ENCODE measurements at places on chromosomes 4 and X. TPM values are rescaled to one million over a fixed set of nuclear protein-coding genes. Genes with fewer than 3 reads are reported as not detected.

Gene GLRA2
- 0.38 TPM for total RNA-seq

Gene ETDA
- total RNA-seq = not detected

Gene MAGEA12
- not detected for total RNA-seq

Gene SLITRK4
- 0.71 TPM for total RNA-seq

Gene DDX53
- total RNA-seq = not detected

Gene ARL9
- 1.1 TPM for total RNA-seq

DNA sequence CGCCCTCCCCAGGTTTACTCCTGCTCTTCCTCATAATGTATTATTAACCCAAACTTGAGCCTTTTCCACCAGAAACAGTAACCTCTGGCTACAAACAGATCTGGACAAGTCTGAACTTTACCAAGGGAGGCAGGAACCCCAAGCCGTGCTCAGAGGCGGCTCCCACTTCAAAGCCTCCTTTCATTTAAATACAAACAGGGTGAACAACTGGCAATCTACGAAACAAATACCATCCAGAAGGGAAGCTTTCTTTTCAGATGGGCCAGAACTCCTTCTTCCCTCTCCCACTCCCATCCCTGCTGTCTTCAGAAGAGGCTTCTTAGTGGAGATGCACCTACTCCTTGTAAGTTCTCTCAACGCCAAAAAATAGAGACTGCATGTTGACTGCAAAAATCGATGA is 2.1 kb upstream of the GPC4 start:
- no peak overlapping the region for H3K27ac ChIP-seq
- no peaks in the 10 kb centered on the region for H3K36me3 ChIP-seq
- peaks cover 58% of the 10 kb centered on the region for H3K27me3 ChIP-seq
- DNase-seq = no peak
- H3K4me3 ChIP-seq = peak overlapping the region; percentile 66

- peaks cover 4% of the 10 kb centered on the region for H3K36me3 ChIP-seq
- H3K27me3 ChIP-seq = no peaks in the 10 kb centered on the region
- H3K27ac ChIP-seq = peak overlapping the region; percentile 40
- no peak for DNase-seq
- H3K4me1 ChIP-seq = peaks cover 13% of the 10 kb centered on the region
Measured at GRCh38 chr4:70734168-70734954, 12.6 kb downstream of the RUFY3 start.

DNA sequence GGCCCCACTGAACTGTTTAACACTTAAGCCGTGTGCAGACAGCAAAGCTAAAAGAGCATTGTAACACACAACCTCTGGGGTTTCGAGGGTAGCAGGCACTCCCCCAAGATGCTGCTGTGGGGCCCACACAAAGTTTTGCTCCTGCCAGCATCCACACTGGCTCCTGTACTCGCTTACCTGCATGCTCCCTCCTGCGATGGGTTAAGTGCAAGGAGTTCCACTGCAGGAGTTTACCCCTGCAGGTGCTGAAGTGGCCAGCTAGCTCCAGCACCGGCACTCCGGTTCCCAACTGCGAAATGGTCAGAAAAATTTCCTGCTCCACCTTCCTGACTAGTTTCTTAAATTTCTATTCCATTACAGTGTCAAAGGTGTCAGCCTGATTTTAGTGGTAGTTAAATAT is 443.5 kb downstream of the PCDH10 start:
- H3K4me3 ChIP-seq = no peak overlapping the region
- no peak for DNase-seq
- no peaks in the 10 kb centered on the region for H3K36me3 ChIP-seq
- H3K27ac ChIP-seq = no peak overlapping the region

DNA sequence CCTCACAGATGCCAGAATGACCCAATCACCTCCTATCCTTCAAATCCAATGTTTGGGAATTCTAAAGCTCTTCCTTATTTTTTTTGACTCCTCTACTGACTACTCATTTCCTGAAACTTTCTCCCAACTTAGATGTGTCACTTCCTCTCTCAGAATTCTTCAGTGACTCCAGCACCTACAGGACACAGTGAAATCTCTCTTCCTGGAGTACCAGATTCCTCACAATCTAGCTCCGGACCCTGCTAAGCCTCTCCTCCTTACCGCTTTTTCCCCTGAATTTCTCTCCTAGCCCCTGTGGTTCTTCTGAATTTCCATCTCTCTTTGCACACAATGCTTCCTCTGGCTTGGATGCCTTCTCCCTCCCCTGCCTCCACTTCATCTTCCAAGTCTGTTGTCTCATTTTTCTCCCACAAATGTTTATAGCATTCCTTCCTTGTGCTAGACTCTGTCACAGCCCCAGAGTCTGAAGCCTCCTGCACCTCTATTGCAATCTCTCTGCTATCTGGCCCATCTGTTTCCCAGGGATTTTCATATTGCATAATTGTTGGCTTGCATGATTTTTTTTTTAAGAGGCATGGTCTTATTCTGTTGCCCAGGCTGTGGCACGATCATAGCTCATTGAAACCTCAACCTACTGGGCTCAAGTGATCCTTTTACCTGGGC is 80.1 kb downstream of the ANAPC4 start:
- DNase-seq = no peak
- no peak overlapping the region for H3K27ac ChIP-seq
- peaks cover 3% of the 10 kb centered on the region for H3K4me1 ChIP-seq
- H3K36me3 ChIP-seq = no peaks in the 10 kb centered on the region

- H3K36me3 ChIP-seq = no peaks in the 10 kb centered on the region
- no peaks in the 10 kb centered on the region for H3K27me3 ChIP-seq
- no peaks in the 10 kb centered on the region for H3K4me1 ChIP-seq
- H3K4me3 ChIP-seq = no peak overlapping the region
Measured at GRCh38 chrX:12052109-12052508, 86.2 kb upstream of the FRMPD4 start.

- DNase-seq = no peak
- H3K4me3 ChIP-seq = no peak overlapping the region
- H3K27ac ChIP-seq = no peak overlapping the region
- peaks cover 3% of the 10 kb centered on the region for H3K4me1 ChIP-seq
- peaks cover 7% of the 10 kb centered on the region for H3K27me3 ChIP-seq
- no peaks in the 10 kb centered on the region for H3K36me3 ChIP-seq
Measured at GRCh38 chr4:16150716-16151115, 66.9 kb upstream of the PROM1 start.

- no peak for DNase-seq
- peaks cover 21% of the 10 kb centered on the region for H3K4me1 ChIP-seq
- H3K27ac ChIP-seq = no peak overlapping the region
- H3K4me3 ChIP-seq = no peak overlapping the region
- H3K36me3 ChIP-seq = no peaks in the 10 kb centered on the region
Measured at GRCh38 chrX:109622270-109622669, 2.7 kb downstream of the KCNE5 start.

DNA sequence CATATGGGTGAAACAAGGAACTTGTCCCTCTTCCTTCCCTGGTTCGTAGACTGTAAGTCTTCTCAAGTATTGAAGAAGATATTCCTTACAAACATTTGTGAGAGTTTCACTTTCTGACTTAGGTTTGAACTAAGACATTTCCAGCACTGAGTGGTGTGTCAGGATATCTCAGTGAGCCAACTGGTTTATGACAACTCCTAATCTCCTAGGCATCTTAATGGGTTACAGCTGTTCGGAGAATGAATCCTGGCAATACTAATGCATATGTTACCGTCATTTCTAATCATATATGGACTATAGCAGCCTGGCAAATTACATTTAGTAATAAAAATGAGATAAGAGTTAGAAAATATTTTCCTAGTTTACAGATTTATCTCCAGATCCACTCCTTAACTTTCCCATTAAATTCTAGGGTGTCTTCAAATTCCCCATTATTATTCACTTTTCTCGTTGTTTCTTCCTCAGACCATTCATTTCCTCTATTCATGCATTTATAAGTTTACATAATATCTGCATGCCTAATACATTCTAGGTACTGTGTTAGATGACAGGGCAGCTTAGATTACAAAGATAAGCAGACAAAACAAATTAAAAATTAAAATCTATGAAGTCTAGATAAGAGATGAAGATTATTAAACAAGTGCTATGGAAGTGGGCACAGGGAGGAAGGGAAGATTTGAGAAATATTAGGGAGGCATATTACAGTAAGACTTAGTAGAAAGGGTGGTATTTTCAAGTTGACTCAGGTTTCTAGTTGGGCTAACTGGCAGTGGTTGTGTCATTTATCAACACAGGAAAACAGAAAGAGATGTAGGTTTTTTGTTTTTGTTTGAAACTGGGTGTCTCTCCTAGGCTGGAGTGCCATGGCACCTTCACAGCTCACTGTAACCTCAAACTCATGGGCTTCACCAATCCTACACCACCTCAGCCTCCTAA is 173.9 kb downstream of the WDFY3 start:
- H3K36me3 ChIP-seq = peaks cover 42% of the 10 kb centered on the region
- H3K4me3 ChIP-seq = no peak overlapping the region
- no peaks in the 10 kb centered on the region for H3K4me1 ChIP-seq
- no peaks in the 10 kb centered on the region for H3K27me3 ChIP-seq
- no peak for DNase-seq

DNA sequence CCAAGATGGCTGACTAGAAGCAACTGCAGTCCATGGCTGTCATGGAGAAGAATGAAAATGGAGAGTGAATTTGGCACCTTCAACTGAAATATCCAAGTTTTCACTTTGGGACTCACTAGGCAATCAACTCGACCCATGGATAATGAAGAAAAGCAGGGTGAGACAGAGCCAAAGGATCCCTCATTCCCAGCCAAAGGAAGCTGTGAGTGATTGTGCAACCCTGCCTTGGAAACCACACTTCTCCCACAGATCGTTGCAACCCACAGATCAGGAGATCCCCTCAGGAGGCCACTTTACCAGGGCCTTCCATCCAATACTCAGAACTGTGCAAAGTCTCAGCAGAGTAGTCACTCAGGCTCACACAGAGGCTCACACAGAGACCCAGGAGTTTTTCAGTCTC is 4.5 kb downstream of the CFAP299 start:
- H3K27ac ChIP-seq = no peak overlapping the region
- H3K36me3 ChIP-seq = no peaks in the 10 kb centered on the region
- peaks cover 42% of the 10 kb centered on the region for H3K27me3 ChIP-seq
- no peak for DNase-seq

DNA sequence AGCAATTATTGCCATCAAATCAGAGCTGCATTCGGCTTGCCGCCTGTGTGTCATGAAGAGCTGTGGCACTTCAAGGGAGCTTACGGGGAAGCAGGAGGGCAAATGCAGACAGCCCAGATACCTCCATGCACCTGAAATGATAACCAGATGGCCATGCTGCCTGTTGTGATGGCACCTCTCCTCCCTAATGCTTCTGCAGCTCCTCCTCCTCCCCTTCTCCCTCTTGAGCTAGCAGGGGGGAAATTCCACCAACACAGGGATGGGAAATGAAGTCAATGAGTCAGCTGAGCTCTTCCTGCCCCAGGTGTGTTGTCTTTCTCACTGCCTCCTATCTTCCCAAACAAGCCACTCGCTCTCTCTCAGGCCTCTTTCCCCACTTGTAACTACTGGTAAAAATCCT is 565.0 kb downstream of the BCOR start:
- peaks cover 5% of the 10 kb centered on the region for H3K4me1 ChIP-seq
- H3K4me3 ChIP-seq = no peak overlapping the region
- H3K27me3 ChIP-seq = peaks cover 14% of the 10 kb centered on the region
- no peak overlapping the region for H3K27ac ChIP-seq
- no peak for DNase-seq

DNA sequence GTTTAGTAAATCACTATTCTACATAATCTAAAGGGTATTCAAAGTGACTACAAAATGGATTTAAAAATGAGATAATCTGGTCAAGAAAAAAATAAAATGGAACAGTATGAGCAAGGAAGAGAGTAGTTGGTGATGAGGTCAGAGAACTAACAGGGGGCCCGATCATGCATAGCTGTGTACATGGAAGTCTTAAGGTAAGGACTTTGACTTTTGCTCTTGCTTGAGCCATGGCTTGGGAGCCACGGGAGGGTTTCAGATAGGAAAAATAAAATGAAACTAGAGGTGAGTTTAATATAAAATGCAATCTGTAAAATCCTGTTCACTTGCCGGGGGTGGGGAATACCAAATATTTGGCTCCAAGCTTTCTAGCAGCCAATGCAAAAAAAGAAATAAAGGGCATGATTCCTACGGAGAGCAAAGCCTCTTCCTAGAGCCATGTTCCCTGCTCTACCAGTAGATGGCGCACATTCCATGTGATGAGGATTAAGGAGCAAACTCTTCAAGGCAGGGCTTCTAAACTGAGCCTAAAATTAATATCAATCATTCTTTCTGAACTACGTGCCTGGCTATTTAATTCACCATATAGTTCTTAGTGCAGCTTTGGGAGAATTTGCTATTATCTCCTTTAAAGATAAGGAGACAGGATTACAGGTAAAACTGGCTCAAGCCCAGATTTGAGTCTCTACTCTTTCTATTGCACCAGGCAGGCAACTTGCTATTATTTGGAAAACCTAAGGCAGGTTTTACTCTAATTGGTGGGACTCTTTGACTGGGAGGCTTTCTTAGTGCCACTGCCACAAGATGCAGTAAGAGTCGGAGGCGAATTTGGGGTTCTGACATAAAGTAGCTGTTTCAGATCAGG is 6.8 kb upstream of the CLCN5 start:
- H3K27ac ChIP-seq = no peak overlapping the region
- no peaks in the 10 kb centered on the region for H3K4me1 ChIP-seq
- no peak for DNase-seq
- no peak overlapping the region for H3K4me3 ChIP-seq
- H3K36me3 ChIP-seq = no peaks in the 10 kb centered on the region
- no peaks in the 10 kb centered on the region for H3K27me3 ChIP-seq

- no peak overlapping the region for H3K4me3 ChIP-seq
- peaks cover 4% of the 10 kb centered on the region for H3K27me3 ChIP-seq
- no peak for DNase-seq
- no peaks in the 10 kb centered on the region for H3K4me1 ChIP-seq
- no peak overlapping the region for H3K27ac ChIP-seq
Measured at GRCh38 chr4:36399762-36400353, 118.4 kb downstream of the DTHD1 start.

GRCh38 chr4:75895744-75896314 is 6.4 kb downstream of the PPEF2 start:
- H3K4me3 ChIP-seq = no peak overlapping the region
- H3K27ac ChIP-seq = no peak overlapping the region
- H3K4me1 ChIP-seq = no peaks in the 10 kb centered on the region
- no peaks in the 10 kb centered on the region for H3K36me3 ChIP-seq

GRCh38 chrX:153334654-153335295 is 822 bp downstream of the ZNF275 start:
- peak overlapping the region; percentile 41 for H3K27ac ChIP-seq
- no peaks in the 10 kb centered on the region for H3K27me3 ChIP-seq
- peak overlapping the region; percentile 88 for H3K4me3 ChIP-seq
- H3K4me1 ChIP-seq = peaks cover 4% of the 10 kb centered on the region
